NCI-H510A (cell line): ENCODE measurements at places on chromosomes 11 and 22.

DNA sequence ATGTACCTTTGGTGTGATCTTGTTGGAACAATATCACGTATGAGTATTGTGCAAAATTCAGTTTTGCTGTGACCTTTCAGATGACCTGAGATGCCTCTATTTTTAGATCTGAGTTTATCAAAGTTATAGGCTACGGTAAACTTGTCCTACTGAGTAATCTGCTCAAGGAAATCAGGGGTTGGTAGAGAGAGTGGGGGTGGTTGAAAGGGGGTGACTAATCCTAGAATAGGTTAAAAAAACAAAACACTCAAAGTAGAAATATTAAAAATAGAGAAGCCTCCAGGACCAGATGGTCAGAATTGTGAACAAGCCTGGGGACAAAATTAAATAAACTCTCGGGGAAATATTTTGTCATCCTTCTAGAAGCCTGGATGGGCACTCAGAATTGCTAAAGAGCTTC lies 59.9 kb upstream of the C11orf87 start:
- DNase-seq = no peak

GRCh38 chr22:44676441-44677352 lies 25.3 kb upstream of the PRR5 start:
- DNase-seq = no peak

- DNase-seq = no peak
Measured at GRCh38 chr11:94938095-94939055, 35.0 kb downstream of the CWC15 start.

DNA sequence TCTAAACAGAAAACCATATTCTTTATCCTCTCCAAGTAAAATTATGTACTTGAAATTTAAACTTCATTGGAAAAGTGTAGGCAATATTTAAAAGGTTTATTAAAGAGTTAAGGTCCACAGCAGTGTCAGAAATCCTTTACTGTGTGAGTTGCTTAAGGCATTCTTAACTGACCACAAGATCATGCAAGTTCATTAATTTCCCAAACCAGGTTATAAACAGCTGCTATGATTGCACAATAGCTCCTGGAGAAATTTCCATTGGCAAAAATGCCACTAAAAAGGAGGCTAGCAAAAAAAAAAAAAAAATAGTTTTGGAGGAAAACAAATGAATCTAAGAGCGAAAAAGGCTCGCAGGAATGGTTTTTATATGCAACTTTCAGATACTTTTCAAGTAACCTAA lies 106.2 kb downstream of the ETS1 start:
- no peak for DNase-seq

- no peak for DNase-seq
Measured at GRCh38 chr11:74070723-74071492, 62.0 kb upstream of the UCP3 start.

DNA sequence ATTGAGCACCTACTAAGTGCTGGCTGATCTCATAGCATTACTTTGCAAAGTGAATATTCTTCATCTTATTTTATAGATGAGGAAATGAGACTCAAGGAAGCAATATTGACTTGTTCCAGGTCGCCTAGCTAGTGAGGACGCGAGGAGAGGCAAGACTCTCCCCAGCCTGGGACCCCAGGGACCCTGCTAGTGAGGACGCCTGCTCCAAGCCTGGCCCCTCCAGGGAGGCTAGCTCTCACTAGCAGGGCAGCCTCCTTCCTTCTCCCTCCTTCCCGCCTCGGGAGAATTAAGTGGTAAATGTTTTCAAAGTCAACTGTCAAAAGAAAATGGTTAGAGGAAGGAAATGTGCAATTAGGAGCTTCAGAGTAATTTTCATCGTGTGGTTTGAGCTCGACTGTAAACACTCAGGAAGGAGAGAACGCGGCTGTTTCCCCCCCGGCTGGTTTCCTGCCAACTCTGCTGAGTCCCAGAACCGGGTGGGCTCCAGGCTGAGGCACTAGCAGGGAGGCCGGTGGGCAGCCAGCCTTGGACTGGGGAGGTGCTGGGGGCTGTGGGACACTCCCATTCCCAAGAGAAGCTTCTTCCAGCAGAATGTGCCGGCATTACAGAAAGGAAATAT lies 17.9 kb downstream of the MYEOV start:
- no peak for DNase-seq

GRCh38 chr11:96329855-96330510 lies 13.0 kb downstream of the MAML2 start:
- no peak for DNase-seq

DNA sequence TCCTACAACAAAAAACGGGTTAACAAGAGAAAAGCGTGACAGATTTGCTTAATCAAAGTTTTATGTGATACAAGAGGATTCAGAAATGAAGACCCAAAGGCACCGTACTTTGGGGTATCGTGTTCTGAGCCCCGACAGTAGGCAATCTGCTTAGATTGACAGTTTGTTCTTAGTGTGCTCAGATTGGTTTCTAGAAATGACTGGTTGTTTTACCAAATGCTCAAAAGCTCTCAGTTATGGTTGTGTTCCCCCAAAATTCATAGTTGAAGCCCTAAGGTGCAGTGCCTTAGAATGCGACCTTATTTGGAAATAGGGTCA lies 102.7 kb downstream of the RASSF10 start:
- DNase-seq = no peak

GRCh38 chr22:49112176-49112575 lies 715.5 kb downstream of the BRD1 start:
- no peak for DNase-seq

DNA sequence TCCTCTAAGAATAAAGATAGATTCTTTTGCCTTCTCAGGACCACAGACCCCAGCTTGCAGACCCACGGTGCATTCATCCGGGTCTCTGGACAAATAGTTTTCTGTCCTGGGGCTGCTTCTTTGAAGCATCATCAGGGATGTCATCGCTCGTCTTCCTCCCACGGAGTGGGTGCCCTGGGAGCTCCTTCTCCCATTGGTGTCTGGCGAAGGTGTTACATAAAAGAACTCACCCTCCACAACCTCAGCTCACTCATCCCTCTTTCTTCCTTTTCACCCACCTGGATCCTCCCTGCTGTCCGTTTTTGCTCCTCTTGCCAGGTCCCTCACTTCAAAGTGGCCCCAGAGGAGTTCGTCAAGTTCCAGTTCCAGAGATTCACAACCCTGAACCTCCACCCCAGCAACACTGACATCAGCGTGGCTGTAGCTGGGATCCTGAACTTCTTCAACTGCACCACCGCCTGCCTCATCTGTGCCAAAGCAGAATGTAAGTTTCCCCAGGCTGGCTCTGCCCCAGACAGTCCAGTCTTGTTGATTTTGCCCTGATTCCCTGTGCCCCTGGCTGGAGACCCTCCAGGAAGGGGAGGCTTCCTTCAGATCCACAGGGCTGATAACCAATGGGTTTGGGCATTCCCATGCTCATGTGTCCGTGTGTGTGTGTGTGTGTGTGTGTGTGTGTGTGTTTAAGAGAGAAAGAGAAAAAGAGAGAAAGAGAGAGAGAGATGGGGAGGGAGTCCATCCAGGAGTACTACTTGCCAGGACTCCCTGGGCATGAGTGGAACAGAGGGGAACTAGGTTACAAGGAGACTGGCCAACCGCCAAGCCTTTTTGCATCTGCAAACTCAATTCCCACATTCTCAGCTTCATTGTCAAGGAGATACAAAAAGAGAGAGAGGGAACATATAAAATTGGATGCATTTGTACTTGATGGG lies 204.2 kb upstream of the TBCEL start:
- DNase-seq = no peak

GRCh38 chr11:34226210-34226609 lies 120.8 kb downstream of the NAT10 start:
- no peak for DNase-seq

- no peak for DNase-seq
Measured at GRCh38 chr11:130534551-130534950, 86.1 kb downstream of the ADAMTS15 start.

DNA sequence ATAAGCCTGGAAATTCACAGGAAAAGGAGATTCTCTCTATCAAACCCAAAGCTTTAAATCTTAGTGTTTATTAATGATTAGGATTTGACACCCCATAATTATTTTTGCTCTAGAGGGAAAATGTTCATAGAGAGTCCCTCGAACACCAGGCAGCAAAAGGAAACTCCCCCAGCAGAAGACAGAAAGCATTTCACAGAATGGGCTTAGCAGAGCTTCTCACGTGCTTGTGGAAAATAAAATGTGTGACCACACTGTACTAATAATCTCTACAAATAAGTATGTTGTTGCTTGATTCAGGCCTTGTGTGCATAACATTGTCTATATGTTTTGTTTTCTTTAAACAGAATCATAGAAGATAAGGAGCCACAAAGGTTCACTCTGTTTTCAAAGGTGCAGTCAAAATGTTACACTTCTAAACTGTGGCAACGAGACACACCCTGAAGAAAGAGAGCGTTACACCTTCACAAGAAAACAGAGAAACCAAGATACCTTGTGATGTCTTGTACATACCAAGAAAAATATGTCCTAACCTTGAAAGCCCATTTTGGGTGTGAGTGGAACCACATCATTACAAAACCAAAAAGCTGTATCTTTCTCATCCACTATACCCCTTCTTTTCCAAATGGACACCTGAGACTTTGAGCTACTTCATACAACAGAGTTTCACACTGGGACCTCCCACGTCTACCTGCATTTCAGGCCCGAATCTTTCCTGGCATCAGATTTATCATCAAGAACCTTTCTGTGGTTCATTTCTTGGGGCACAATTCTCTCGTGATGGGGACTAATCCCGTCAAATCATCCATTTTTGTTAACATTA lies 282.5 kb downstream of the ETS1 start:
- no peak for DNase-seq

DNA sequence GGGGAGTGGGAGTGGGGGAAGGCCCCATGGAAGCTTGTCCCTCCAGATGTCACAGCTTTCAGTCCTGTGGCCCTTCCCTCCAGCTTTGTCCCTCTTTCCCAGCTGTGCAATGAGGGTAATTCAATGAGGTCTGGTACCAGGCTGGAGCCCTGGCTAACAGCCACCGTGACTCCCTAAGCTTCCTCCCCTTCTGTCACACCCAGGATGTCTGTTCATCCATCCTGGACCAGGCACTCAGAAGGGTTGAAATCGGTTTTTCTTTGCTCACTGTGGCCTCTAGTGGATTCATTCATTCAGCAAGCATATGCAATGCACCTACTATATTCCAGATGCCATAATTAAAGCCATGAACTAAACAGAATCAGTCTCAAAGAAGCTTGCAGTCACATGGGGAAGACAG lies 38.7 kb downstream of the SYT13 start:
- no peak for DNase-seq

- peak; percentile 47 for DNase-seq
Measured at GRCh38 chr22:50200461-50201190, at the start of gene SELENOO. SELENOO (plus strand) TSS chr22:50201011; CDS start chr22:50201037, 26 bp downstream.

GRCh38 chr11:17846852-17847453 lies 112.4 kb downstream of the KCNC1 start:
- DNase-seq = no peak
